ENCODE measurements at places on chromosomes 1 and 21.

DNA sequence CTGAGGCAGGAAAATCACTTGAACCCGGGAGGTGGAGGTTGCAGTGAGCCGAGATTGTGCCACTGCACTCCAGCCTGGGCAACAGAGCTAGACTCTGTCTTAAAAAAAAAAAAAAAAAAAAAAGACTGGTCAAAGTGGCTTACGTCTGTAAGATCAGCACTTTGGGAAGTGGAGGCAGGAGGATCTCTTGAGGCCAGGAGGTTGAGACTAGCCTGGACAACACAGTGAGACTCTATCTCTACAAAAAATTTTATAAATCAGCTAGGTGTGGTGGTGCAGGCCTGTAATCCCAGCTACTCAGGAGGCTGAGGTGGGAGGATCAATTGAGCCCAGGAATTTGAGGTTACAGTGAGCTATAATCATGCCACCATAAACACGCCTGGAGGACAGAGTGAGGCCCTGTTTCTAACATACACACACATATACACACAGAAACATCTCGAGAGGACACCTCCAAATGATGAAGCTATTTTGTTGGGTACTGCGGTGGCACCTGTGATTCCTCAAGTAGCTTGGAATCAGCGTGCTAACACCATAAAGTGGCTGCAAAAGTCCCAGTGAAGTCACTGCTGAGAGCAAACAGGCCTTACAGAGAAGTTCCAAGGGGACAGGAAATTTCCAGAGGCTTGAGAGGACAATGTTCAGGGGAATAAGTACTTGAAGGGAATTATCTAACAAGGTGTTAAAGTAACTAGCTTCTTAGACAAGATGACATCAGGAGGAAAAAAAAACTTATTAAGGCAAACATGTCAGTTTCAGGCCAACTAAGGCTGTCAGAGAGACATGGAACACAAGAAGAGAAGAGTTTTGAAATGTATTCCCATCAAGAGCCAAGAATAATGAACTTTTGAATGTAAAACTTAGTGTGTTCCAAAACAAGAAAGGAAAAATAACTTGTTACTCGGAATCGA, 1.3 kb downstream of the NADK start:
- no peak for DNase-seq

DNA sequence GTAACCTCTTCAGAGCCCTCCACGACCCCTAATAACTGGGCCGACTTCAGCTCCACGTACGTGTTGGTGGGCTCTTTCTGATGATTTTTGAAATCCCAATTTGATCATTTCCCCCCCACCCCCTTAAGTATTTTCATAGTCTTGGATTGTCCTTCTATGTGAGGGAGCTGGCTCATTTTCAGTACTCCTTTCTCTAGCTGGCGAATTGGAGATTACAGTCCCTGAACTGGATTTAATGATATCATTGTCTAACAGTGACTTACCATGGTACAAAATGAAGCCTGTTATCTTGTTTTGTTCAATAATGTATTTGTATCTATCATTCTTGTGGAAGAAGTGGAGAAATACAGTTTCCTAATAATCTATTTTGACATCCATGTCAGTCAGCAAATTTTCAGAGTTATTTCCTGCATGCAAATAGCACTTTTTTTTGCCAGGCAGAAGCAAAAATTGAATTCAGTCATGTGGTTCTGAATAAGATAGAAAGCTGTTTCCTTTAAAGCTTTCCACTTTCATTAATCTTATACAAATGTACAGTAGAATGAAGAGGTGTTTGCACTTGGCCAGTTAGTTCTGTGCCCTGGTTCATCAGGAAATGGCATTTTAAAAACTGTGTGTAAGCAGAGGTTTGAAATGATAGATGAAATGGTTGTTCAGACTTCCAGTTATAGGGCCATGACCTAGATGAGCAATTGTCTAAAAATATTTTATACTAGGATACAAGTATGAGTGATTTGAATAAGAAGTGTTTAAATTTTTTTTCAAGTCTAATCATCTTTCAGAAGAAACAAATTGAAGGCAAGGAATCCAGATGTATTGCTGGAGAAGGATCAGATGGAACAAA, 104.2 kb downstream of the ATP5PO start:
- DNase-seq, result no peak

DNA sequence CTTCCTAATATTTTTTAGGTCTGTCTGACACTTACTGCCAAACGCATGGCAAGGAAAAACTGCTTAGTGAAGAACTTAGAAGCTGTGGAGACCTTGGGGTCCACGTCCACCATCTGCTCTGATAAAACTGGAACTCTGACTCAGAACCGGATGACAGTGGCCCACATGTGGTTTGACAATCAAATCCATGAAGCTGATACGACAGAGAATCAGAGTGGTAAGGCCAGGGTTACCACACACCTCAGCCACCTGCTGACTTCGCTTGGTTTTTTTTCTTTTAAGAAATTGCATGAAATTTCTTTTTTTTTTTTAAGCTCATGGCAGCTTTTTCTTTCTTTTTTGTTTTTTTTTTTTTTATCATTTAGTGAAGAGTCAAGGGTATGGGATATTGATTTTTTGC, 17.2 kb downstream of the ATP1A1 start:
- DNase-seq, result no peak

DNA sequence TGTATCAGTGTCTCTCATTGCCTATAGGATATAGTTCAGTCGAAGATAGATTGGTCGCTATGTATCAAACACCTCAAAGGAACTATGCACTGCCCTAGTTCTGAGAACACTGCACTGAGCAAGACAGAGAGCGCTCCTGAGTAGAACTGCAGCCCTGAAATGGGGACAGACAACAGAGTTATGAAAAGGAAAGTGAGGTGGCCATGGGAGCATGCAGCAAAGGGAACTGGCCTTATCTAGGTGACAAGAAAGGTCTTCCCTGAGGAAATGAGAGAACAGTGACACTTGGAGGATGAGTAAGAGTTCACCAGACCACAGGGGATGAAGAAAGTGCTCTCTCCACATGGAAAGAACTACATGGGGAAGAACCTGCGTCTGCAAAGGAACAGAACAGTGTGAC, 7.5 kb upstream of the G0S2 start:
- DNase-seq, result no peak

GRCh38 chr1:51833700-51834099, 44.8 kb downstream of the NRDC start:
- DNase-seq, result no peak

GRCh38 chr1:87757676-87758075, 429.0 kb downstream of the LMO4 start:
- DNase-seq, result no peak

- peak; percentile 48 for DNase-seq
Measured at GRCh38 chr21:31580866-31581276, 78.6 kb upstream of the SOD1 start.

DNA sequence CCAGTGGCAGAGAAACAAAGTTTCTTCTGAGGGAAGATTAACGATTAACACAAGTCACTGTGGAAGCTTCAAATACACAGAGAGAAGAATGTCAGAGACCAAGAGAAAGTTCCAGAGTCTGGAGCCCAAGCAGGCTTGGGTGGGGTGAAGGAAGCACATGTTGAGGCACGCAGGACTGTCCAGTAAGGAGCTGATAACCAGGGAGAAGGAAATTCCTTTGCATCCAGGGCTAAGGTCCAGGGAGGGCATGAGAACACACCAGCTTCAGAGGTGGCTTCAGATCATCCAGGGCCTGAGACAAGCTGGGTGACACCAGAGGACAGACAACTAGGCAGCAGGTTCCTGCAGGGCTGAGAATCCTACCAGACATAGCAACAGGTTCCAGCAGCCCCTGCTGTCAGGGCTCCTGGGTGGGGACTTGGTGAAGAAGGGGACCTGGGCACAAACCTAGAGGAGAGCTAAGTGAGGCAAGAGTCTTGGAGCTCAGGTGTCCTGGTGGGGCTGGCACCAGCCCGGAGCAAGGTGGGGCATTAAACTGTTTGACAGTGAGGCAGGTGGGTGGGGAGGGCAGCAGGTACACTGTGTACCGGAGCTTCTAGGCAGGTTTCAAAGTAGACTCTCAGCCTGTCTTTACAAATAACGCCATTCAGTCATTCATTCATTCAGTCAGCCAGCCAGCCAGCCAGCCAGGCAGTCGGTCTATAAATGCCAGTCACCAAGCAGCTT, 2.6 kb upstream of the SPRR1A start:
- DNase-seq, result no peak

GRCh38 chr1:31598980-31599379, 18.5 kb upstream of the HCRTR1 start:
- no peak for DNase-seq

GRCh38 chr1:161258439-161259344, at the start of gene PCP4L1:
TSS of gene PCP4L1 (plus strand) at chr1:161258745. CDS start at chr1:161258975, 230 bp downstream.
- no peak for DNase-seq

- DNase-seq, result no peak
Measured at GRCh38 chr1:184379111-184379752, 7.6 kb upstream of the C1orf21 start.

- no peak for DNase-seq
Measured at GRCh38 chr1:36982709-36983108, 51.6 kb downstream of the GRIK3 start.

GRCh38 chr1:87642581-87643221, 314.0 kb downstream of the LMO4 start:
- no peak for DNase-seq

- DNase-seq, result no peak
Measured at GRCh38 chr1:88780485-88780884, 96.4 kb downstream of the PKN2 start.

GRCh38 chr1:12300706-12301105, 70.9 kb downstream of the VPS13D start:
- no peak for DNase-seq

DNA sequence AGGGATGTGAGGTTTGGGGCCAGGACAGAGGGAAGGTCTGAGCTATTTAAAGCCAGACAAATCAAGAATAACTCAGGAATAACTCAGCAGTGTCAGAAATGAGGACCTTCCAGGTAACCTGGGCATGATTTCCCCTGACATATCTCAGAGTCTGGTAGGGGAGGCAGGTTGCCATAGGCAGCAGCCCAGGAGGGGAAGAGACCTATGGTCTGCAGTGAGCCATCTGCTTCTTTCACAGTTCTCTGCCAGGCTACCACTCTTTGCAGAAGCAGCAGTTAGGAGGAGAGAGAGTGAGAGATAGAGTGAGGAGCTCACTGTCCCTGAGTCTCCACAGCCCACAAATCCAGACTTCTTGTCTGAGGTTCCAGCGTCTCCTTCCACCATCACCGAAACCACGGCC, 6.3 kb upstream of the VSIG8 start:
- DNase-seq, result no peak

DNA sequence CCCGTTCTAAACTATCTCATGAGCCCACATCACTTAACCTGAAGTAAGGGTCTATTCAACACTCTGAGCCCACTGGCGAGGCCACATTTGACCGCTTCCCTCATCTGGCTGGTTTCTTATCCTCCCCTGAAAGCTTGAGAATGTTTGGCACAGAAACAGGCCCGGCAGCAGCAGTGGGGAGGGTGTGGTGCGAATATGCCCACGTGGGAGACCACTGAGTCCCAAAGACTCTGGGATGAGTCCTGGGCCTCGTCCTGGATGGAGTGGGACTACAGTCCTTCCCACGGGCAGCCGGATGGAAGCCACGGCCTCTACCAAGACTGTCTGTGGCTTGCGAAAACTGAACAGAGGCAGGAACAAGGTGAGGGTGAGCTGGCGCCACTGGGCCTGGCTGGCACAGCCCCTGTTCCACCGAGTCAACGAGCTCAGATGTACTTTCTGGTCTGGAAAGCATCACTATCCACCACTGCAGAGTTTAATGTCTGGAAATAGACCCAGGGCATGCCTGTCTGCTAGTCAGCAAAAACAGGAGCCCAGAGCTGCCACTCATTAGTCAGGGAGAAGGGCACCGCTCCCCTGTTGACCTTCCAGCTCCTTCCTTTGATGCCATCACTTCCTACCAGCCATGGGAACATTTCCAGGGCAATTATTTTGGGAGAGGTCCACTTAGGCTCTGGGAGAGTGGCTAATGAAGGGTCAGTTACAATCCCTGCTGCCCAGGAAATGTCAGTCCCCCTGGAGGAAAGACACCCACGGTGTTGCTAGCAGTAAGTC, 386.6 kb downstream of the MATN1 start:
- no peak for DNase-seq

GRCh38 chr21:19853709-19854575, 1144.3 kb upstream of the NCAM2 start:
- no peak for DNase-seq

DNA sequence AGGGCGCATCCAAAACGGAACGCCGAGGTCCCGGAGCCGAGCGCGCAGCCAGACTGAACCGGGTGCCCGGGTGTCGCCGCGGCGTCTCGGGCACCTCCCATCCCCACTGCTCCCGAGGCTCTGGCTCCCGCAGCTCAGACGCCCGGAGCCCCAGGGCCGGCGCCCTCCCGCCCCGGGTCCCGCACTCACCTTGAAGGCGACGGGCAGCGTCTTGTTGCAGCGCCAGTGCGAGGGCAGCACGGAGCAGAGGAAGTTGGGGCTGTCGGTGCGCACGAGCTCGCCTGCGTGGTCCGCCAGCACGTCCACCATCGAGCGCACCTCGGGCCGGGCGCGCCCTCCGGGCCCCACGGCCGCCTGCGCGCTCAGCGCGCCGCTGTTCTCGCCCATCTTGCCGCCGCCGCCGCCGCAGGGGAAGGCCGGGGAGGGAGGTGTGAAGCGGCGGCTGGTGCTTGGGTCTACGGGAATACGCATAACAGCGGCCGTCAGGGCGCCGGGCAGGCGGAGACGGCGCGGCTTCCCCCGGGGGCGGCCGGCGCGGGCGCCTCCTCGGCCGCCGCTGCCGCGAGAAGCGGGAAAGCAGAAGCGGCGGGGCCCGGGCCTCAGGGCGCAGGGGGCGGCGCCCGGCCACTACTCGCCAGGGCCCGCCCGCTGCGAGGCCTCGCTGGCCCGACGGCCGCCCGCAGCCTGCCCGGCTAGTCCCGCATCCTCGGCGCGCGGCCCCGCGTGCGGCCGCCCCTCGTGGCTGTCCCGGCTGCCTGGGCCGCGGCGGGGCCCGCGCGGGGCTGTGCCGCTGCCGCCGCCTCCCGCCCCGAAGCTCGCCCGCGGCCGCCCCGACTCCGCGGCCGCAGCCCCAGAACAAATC, 447 bp downstream of the RUNX3 start:
- DNase-seq, result no peak

DNA sequence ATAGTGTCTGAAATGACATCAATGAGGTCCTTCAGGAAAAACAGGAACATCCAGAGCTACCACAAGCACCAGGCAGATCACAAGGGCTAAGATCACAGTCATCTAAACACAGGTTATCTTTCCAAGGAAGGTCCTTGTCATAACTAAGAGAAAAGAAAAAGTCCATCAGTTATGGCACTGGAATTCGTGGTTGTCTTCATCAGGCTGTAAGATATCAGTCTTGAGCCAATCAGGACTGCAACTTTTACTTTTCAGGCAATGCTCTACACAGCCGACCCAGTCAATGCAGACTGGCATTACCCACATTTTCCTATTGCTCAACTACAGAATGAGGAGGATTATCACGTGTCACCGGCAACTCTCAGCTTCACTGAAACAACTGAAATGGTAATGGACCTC, 26.4 kb downstream of the SORT1 start:
- DNase-seq, result no peak
